ENCODE measurements at places on chromosomes 11 and 22.

DNA sequence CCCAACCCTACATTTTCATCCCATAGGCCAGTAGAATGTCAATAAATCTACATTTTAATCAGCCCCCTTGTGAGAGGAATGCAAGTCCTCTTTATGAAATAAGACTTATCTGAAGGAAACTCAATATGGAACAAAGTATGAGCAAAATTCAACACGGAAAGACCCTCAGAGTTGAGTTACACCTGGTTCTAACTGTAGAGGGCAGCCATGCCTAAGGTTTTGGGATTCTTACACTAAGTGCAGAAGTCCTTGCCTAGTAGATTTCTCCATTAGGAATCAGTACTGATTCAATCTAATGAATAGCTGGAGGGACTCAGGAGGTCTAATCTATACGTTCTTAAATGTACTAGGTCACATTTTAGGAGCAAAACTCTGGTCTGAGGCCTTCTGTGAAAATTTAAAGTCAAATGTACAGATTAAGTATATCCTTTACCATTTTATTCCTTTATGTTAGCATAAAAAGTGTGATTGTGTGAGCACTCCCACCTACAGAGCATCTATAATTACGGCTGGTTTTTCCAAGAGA is 904.5 kb downstream of the DLG2 start:
- no peak for DNase-seq

DNA sequence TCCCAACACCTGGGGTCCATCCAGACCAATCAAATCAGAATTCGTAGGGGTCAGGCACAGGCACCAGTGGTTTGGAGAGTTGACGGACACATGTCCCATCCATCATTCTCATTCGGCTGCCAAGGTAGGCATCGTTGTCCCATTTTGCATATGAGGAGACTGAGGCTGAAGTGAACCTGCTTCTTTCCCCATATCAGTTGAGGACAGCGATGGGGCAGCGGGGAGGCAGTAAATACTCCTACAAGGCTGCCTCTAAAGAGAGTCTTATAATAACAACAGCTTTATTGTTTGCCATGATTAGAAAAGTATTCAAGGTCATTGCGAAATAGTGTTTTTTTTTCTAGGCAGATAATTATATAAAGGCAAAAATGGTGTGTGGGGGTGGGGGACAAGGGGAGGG is 1.6 kb upstream of the BEST1 start:
- no peak for DNase-seq

- DNase-seq, result no peak
Measured at GRCh38 chr11:92211576-92212167, 12.9 kb upstream of the FAT3 start.

DNA sequence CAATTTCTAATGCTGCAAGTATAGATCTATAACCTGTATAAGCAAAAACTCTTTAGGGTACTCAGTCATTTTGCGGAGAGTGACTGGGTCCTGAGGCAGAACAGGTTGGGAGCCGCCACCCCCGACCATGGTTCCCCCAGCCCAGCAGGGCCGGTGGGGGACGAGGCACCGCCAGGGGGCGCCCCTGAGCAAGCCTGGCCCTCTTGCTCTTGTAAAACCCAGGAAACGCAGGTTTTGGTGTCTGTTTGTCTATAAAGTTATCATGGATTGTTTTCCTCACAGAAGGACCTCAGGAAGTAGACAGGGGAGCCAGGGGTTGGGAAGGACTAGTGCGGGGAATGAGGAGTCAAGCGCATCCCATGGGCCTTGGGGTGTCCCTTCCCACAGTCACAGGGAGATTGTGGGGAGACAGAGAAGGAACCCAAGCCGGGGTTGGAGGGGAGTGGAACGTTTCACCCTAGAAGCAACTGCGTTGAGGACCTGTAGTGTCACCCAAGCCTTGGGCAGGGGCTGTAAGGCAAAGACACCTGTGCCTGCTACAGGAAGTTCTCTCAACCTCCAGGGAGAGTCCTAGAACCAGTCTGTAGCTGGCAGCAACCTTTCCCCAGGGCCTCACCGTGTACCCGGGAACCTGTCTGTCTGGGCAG is 26.4 kb downstream of the KCTD17 start:
- peak; percentile 88 for DNase-seq

GRCh38 chr11:12287009-12287373 is 90.4 kb upstream of the PARVA start:
- DNase-seq, result no peak

DNA sequence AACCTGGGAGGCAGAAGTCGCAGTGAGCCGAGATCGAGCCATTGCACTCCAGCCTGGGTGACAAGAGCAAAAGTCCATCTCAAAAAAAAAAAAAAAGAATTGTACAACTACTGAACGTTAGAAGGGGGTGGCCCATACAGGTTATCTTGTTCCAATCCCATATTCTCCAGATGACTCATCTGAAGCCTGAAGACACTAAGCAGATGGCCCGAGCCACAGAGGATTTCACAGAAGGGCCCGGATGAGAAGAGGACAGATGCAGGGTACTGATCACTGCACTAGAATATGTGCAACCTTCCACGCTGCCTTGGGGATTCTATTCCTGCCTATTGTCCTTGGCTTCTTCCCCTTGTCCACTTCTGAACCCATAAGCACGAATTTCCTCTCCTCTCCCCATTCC is 70.9 kb upstream of the UBASH3B start:
- no peak for DNase-seq

DNA sequence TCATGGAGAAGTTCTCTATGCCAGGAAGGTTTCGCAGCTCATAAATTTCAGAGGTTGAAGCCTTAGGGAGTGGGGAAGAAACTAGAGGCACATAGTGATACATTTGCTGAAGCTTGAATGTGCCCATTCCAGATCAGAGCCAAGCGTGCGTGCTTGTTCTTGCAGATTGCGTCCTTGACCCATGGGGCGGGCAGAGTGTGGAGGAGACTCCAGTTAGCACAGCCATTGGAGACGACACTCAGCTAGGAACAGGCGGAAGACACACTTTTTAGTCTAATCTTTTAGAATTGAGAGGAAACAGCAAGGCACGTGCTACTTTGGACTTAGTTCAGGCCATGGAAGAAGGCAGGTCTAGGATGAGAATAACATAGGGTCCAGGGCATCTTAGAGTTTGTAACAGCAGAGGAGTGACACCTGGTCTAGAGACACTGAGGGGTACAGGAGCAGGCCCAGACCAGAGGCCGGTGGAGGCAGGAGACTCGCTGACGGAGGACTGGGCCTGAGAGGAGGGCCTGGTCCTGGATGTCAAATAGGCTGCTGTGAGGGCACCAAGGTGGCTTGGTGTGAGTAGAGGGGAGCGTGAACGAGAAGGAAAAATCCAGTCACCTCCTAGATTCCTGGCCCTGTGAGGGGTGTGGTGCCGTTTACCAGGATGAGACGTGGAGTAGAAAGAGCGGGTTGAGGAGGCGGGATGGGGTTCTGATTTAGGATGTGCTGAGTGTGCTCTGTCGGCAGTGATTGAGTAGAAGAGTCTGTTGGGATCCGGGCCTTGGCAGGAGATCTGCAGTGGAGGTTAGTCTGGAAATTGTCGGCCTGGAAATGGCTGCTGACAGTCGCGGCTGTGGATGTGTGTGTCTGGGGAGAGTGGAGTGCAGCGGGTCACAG is 154.7 kb downstream of the TBC1D22A start:
- DNase-seq, result no peak

DNA sequence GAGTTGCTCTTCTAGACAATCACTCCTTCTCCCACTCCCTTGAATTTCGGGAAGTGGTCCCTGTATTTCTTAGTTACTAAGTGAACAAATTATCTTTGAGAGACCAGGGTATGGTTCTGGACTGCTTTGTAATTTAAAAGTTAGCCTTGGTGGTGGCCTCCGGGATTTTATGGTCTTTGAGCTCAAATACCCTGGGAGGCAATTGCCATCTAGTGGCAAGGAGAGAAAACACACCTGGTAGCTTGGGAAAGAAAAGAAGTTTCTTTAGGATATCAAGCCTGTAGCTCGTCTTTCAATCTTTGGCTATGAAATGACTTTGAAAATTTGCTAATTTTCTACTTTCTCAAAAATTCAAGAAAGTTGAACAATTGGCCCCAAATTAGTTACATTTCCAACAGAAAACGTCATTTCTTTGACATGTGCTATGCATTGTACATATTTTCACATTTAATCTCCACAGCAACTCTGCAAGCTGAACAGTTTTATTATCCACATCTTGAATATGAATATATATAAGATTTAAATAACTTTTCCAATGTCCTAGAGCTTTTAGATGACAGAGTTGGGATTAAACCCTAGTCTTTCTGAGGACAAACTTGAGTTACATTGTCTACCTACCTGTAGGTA is 39.1 kb downstream of the MMP27 start:
- no peak for DNase-seq

DNA sequence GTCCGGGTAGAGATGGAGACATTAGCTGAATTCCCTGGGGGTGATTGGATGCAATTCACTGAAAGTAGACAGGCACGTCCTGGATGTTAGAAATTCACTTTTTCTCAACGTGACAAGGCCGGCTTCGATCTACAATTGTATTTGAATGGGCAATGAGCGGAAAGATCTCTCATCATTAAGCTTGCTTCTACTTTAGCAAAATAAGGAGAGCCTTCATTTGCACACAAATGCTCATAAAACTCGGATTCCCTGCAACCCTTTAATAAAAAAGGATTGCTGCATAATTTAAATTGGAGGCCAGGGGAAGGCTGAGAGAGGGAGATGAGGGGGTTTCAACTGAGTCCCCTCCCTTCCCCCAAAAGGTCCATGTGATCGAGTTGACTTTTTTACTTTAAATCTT is 10.6 kb upstream of the PAX6 start:
- no peak for DNase-seq

- no peak for DNase-seq
Measured at GRCh38 chr11:2763984-2764383, 64.2 kb upstream of the KCNQ1OT1 start.

- DNase-seq, result no peak
Measured at GRCh38 chr11:91840640-91841240, 383.9 kb upstream of the FAT3 start.

Data from activated naive CD4-positive, alpha-beta T cell treated with Interleukin-2 at 50 U/mL for 16 hours (primary cell).